ENCODE measurements at places on chromosomes 5 and 9. TPM values are rescaled to one million over a fixed set of nuclear protein-coding genes. Genes with fewer than 3 reads are reported as not detected.

The BARHL1 gene
- not detected for total RNA-seq

The HTR1A gene
- total RNA-seq: not detected

The PCAT7 gene
- total RNA-seq: 19.3 TPM

DNA sequence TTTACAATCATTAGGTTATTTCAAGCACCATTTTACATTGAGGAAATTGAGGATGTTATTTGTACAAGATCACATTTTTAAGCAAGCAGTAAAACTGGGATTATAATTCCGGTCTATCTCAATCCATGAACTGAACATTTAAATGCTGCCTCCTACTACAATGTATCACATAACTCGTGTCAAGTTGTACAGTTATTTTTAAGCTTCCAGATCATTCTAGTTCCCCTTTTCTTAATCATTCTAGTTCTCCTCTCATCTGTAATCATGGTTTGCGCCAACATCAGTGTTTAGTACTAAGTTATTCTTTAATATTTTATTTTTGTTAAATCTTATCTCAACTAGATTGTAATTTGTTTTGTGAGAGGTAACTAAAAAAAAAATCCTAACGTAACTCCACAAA, 2.4 kb upstream of the UHRF2 start:
- no peak for DNase-seq

DNA sequence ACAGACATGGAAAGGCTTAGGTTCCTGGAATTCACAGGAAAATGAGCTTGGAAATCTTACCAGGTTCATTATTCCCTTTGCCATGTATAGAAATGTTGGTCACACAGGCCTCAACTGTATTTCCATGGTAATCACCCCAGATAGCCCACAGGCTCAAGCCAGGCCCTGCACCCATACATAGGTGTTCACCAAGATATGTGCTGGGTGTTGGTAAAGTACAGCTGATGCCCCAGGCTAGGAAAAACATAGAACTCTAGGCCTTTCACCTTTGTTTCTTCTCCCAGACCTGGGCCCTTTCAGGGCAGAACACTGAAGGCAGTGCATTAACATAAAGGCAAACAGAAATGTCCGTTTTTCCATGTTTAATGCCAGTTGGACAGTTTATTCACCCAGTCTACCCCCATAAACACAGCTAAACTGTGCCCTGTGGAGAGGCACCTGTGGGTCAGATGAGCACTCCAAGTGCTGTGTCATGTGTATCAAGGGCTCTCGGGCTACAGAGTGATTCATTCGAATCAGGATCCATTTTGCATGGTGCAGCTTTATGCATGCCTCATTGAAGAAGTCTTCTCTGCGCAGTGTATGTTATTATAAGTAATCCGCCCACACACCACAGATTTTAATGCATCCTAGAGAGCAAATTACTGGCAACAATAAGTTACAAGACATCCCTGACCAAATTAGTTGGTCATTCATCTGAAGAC, 93.4 kb upstream of the SLC30A5 start:
- DNase-seq: no peak

- DNase-seq: no peak
Measured at GRCh38 chr5:68137511-68138140, 77.9 kb upstream of the PIK3R1 start.

DNA sequence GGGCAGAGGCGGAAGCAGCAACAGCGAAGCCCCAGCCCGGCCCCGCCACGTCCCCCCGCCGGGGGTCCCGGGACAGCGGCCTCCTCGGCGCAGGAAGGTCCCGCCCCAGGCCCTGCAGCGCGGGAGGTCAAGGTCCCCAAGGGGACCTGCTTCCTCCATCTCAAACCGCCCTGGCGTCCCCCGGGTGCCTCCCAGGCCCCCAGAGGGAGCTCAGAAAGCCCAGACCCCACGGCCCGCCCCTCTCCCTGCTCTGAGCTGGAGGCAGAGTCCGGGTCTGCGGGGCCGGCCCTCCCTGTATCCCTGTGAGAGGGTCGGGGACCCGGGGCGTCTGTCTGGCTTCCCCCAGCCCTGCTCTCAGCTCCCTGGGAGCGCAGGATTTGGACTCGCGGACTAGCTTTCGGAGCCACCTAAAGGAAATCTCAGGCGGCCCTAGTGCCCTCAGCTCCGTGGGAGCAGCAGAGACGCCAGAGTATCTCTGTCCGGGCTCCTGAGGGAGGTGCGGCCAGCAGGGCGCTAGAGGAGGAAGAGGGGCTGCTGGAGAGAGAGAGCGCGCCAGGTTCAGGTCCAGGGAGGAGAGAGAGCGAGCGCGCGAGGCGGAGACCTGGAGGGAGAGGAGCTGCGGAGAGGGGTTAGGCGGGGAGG, 30.7 kb downstream of the EXOC3 start:
- DNase-seq: peak; percentile 54

DNA sequence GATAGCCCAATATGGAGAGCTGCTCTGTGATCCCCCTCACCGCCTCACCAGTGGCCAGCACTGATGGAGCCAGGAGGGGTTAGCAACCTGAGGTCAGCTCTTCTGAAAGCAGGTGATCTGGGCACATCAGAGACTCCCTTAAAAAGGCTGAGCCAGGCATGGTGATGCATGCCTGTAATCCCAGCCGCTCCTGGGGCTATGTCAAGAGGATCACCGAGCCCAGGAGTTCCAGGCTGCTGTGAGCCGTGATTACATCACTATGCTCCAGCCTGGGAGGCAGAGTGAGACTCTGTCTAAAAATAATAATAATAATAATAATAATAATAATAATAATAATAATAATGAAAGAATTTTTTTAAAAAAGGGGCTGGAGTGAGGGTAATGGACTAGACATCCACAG, 66.6 kb upstream of the HRH2 start:
- DNase-seq: no peak

DNA sequence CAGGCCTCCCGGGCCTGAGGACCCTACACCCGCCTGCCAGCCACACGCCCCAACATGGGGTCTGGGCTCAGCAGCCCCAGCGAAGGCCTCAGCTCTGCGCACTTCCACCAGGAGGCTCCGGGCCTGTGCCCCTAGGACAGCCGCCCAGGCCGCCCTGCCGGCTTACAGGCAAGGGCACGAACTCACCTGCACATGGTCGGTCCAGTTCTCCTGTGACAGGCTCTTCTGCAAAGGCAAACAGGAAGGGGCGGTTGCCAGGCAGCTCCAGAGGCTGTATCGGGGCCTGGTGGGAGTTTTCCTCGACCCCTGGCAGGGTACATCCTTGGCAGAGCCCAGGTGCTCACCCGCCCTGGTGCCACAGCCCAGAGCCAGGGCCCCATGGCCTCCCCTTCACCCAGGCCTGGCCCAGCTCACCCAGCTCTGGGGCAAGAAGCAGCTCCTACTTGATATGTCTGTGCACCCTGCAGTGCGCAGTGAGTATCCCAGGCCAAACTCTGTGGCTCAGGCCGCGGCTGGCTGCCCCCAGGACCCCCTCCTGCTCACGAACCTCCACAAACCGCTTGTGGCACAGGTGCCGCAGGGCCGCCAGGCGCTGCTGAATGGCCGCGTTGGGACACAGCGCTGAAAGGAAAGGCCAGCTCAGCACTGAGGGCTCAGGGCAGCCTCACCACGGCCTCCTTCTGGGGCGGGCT, 52.2 kb upstream of the NRARP start:
- DNase-seq: no peak

GRCh38 chr5:52808316-52808901, 20.7 kb downstream of the ITGA1 start:
- no peak for DNase-seq

- DNase-seq: no peak
Measured at GRCh38 chr9:92610470-92611420, 59.2 kb downstream of the IPPK start.

- no peak for DNase-seq
Measured at GRCh38 chr5:102875721-102876123, 120.6 kb downstream of the PAM start.

- DNase-seq: no peak
Measured at GRCh38 chr5:142317753-142318152, 7.1 kb downstream of the SPRY4 start.

DNA sequence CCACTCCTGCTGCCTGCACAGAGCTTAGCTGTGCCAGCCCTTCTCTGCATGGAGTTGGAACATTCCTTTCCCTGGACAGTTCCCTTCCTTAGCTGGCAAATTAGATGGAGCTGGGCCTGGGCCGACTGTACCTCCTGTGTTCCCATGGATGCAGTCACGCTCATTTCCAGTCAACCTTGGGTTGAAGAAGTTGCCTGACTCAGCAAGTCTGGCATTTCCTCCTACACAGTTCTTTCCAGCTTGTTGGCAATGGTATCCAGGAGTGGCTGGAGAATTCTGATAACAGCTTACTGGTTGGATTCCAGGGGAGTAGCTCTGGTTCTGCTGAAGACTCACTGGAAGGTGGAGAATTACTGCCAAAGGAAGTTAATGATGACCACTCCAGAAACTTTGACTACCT, 9.2 kb upstream of the TAF1L start:
- DNase-seq: no peak
